GM23248 (cell line): ENCODE measurements at places on chromosomes 6 and 20. TPM values are rescaled to one million over a fixed set of nuclear protein-coding genes. Genes with fewer than 3 reads are reported as not detected.

The MYLK2 gene
- not detected in 2 replicates for polyA plus RNA-seq

The SAPCD1 gene
- polyA plus RNA-seq, result 0.85 and 1.3 TPM in 2 replicates

The AVP gene
- polyA plus RNA-seq, result not detected in 2 replicates

DNA sequence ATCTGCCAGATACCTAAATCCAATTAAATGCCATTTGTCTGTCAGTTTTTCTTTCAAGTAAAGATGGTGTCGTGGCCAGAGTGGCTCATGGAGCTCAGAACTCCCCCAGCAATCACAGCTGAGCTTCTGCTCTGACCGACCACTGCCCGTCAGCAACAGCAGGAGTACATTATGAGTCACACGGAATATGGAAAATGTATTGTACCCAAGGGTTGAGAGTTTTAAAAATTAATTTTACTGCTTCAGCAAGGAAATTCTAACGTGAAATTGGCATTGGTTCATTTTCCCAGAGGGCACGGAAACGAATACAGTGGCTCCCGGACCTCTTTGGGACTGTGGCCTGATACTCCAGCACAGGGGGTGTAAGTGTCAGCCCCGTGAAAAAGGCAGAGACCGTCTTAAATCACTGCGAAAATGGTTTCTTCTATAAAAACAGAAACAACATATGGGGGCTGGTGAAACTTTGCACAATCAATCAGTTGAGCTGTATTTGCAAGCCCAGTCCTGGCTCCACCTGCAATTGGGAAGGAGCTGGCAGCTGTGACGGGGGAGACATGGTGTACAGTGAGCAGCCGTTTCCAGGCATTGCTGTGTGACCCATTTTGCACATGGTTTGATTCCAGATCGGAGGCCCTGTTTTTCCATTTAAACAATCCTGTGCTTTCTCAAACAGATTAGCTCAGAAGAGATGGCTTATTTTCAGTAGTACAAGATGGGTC lies 12.8 kb downstream of the NPEPL1 start:
- no peak for DNase-seq

DNA sequence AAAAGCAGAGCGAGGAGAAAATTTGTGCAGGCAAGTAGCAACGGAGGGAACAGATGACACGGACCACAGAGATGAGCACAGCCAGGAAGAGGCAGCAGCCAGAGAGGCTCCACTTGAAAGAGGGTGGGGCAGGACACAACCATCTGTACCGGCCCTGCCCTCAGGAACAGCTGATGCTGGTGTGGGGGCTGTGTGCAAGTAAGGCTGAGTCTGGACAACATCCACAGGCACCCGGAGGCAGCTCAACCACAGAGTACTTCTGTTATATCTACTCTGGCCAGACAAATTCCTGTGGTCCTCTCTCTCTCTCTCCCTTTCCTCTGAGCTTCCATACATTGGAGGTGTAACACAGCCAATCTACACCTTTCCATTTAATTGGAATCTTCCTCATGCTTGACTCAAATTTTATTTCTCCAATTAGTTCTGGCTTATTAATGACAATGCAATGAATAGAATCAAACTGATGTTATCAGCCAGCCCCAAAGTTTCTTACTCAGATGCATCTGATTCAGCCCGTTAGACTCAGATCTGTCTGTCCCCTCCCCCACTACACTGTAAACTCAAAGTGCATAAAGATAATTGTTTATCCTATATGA lies 24.9 kb downstream of the KIF13A start:
- DNase-seq, result peak; percentile 98

- peak; percentile 70 for DNase-seq
Measured at GRCh38 chr6:118708055-118708454, 56.7 kb upstream of the CEP85L start.
